ENCODE measurements at places on chromosomes 12 and 14. TPM values are rescaled to one million over a fixed set of nuclear protein-coding genes. Genes with fewer than 3 reads are reported as not detected.

Gene ANKRD33
- not detected for total RNA-seq

Gene CHPT1
- total RNA-seq = 59.8 TPM

GRCh38 chr12:57575771-57576612 is 15.0 kb upstream of the PIP4K2C start:
- no peak for DNase-seq

- DNase-seq = no peak
These were observed 353.6 kb downstream of the TMTC2 start for GRCh38 chr12:83040339-83040738.

GRCh38 chr14:100486025-100486828 is 101.0 kb downstream of the BEGAIN start:
- DNase-seq = peak; percentile 25

GRCh38 chr14:73452341-73453186 is 5.8 kb downstream of the NUMB start:
- peak; percentile 71 for DNase-seq

GRCh38 chr14:100333311-100333710 is 10.2 kb downstream of the SLC25A47 start:
- no peak for DNase-seq

DNA sequence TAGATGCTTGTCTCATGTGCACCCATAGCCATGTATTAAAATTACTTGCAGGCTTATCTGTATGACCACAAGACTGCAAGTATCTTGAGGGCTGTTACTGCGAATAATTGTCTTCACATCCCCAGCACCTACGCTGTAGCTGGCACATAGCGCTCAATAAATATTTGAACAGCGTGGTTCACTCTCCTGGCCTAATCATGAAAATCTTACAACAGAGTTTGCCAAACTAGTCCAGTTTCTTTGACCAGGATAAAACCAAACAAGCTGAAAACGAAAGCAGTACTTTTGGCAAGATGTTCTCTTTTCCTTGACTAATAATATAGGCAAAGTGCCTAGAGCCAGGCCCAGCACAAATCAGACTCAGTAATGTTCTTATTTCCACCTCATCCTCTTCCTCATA is 106.7 kb downstream of the RPS29 start:
- no peak for DNase-seq

- DNase-seq = no peak
These were observed 20.8 kb upstream of the NXPH4 start for GRCh38 chr12:57195611-57196371.

- peak; percentile 39 for DNase-seq
These were observed 325.1 kb downstream of the ALG10 start for GRCh38 chr12:34347367-34347766.

Gene GPR65
- total RNA-seq = not detected

Gene MANSC1
- total RNA-seq = 0.73 TPM

- DNase-seq = no peak
These were observed 44.9 kb upstream of the MDGA2 start for GRCh38 chr14:47720281-47720680.

DNA sequence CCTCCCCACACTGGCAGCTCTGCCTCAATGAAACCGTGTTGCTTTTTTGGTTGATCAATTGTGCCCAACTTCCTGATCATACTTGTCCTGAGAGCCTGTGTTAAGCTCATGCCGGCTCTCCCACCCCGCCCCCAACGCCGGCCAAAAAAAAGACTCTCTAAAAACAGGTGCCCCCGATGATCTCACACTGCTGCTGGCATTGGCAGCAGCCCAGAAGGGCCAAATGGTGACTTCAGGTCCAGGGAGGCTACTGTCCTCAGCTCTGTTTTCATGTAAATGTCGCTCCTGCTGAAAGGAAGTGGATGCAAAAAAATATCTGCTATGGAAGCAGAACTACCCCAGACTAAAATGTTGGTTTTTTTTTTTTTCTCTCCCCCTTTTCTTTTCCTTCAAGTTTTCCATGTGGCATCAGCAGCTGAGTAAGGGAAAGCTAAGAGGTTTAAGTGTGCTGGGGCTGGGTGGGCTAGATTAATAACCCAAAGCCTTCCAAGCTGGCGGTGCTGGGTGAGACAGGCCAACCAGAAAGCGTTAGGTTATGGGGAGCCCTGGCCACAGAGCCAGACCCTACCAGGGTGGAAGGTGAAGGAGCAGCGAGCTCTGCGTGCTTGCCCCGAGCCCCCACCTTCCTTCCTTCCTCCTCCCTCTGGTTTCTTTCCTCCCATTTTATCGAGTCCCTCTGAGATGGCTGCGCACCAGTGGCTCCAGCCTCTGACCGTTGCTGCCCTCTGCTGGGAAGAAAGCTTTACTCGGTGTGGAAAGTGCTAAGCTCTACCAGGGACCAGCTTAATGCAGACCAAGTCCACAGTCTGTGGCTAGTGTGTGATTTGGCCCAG is 396.1 kb downstream of the NRXN3 start:
- DNase-seq = peak; percentile 60

DNA sequence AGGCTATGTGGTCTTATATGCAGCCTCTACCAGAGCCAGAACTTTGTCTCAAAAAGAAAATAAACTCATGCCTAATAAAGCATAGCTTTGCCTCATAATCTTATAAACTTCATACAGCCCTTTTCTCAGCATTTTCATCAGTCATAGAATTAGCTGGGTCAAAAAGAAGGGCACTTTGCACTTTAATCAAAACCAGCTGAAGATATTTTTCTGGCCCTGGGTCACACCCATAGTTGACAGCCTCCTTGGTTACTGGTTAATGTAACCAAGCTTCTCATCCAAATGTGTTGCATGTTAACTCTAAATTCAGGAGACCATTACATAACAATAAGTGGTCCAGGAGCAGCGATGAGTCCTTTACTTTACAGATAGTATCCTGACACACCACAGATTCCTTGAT is 558.2 kb downstream of the FLRT2 start:
- DNase-seq = no peak

DNA sequence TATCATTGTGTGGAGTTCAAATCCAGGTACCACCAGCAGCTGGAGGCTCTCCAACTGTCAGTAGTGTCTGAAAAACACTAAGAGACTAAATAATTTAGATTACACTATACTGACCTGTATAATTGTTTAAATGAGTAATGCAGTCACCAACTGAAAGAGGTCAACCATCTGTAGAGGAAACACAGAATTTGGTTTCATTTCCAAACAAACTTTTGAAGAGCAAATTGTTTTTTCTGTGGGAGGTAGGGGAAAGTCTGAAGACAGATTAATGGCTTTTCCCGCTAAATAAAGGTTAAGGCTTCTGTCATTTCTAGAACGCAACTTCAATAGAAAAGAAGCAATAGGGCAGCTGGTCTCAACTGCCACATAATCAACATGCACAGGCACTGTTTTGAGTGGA is 462.6 kb downstream of the PRKD1 start:
- DNase-seq = no peak

Gene CD27
- total RNA-seq = not detected

- no peak for DNase-seq
These were observed 19.9 kb downstream of the ETV6 start for GRCh38 chr12:11669348-11669747.

Gene GRIP1
- 0.37 TPM for total RNA-seq

- peak; percentile 38 for DNase-seq
These were observed 15.3 kb downstream of the CFAP251 start for GRCh38 chr12:121933522-121934308.

Gene ZNF891
- total RNA-seq = 0.30 TPM

Gene ZNF268
- total RNA-seq = 33.3 TPM

GRCh38 chr14:83908419-83908818 is 1621.5 kb upstream of the FLRT2 start:
- DNase-seq = no peak

Gene CCDC177
- total RNA-seq = not detected

- peak; percentile 26 for DNase-seq
These were observed 61.7 kb upstream of the ST8SIA1 start for GRCh38 chr12:22396253-22396652.

DNA sequence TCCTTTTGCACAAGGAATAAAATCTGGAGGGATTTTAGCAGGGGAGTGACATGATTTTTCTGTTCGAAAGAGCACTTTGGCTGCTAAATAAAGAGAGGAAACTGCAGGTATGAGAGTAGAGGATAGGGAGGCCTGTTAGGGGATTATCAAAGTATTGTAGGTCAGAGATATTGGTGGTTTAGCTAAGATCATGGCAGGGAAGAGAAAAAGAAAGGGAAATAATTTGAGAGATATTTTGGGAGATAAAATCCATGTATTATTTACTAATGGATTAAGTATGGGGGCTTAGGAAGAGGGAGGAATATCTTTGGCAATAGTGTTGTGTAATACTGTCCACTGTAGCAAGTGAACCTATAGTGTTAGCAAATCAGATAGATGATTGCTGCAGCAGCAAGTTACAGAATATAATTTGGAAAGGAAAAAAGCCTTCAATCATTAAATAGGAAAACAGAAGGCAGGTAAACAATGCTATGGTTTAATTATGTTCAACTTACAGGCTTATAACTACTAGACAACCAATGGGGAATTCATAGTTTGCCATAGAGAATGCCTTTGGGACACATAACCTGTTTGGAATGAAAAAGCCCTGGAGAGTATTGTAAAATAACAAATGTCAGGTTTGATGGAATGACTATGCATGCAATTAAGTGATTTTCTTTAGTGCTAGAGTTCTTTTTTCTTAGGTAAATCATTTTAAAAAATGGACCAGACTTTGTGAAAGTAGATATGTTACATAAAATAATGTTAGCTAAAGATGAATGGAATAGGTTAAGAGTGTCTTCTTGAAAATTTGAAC is 50.5 kb downstream of the ADIPOR2 start:
- DNase-seq = no peak

GRCh38 chr14:91232603-91233002 is 11.9 kb downstream of the GPR68 start:
- no peak for DNase-seq

Gene TIGAR
- total RNA-seq = 11.0 TPM

GRCh38 chr12:122166422-122167349 is 7.3 kb downstream of the IL31 start:
- DNase-seq = no peak

DNA sequence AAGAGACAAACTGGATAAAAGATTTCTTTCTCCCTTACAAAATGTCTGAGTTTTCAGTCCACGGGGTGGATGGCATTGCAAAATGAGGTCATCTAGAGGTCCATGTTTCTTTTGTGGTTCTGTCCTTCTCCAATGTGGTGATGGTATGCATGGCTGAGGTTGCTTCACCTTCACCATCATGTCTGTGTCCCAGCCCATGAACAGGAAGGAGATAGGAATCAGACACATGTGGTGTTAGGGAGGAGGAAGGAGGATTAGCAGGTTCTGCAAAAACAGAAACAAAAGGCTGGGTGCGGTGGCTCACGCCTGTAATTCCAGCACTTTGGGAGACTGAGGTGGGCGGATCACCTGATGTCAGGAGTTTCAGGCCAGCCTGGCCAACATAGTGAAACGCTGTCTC is 11.0 kb upstream of the AEBP2 start:
- DNase-seq = no peak

GRCh38 chr14:72686832-72687231 is 207.1 kb downstream of the DPF3 start:
- DNase-seq = no peak

GRCh38 chr12:750366-751191 is 1.8 kb upstream of the WNK1 start:
- no peak for DNase-seq

DNA sequence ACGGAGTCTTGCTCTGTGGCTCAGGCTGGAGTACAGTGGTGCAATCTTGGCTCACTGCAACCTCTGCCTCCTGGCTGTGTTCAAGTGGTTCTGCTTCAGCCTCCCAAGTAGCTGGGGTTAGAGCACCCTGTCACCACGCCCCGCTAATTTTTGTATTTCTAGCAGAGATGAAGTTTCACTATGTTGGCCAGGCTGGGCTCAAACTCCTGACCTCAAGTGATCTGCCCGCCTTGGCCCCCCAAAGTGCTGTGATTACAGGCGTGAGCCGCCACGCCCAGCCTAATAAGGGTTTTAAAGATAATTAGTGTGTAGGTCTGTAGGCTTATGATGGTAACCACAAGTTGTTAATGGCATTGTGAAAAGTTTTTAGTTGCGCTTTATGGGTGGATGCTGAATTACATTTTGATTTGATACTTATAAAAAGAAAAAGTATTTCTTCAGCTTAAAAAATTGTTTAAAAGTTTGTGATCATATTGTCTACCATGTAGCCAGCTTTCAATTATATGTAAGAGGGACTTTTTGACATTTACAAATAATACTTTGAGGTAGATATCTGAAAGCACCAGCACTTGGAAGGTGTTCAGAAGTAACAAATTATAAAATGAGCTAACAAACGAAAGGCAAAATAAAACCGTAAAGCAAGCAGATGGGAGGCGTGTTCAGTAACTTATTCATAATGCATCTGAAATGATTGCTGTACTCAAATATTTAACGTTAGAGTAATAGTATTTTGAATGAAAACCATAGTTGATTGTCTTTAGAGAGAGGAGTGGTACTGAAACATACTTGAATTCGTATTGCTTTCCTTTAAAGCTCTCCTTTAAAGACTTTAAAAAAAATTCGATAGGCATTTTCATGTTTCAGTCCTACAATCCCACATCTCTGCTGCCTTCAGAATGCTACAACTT is 37.1 kb downstream of the MDM2 start:
- DNase-seq = no peak

GRCh38 chr14:46940611-46941010 is 289.0 kb upstream of the RPL10L start:
- no peak for DNase-seq

Data from HT1080 (cell line).